SHP77 treated with DMSO at 0.1 percent for 48 hours (cell line): ENCODE measurements at places on chromosomes 5 and 9.
A peak's percentile ranks its signal among the peaks of the same experiment; 100 is the strongest.

DNA sequence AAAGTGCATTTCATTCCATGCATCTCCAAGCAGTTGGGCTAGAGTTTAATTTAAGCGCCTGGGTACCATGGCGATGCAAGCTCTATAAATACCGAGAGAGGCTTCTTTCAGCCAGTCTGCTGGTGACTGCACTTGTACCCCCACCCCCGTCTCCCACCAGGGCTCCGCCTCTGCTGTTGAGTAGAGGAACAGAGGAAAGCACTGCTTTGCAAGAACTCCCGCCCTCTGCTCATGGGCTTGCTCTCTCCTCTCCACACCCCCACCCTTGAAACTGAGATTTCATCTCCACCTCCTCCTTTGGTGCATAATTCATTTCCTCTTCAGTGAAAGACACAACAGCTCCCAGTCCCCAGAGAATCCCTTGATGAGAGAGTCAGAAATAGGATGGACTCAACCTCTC lies 5.1 kb upstream of the WWC1 start:
- no peak for DNase-seq

GRCh38 chr5:92041206-92041605 lies 658.1 kb upstream of the ARRDC3 start:
- no peak for DNase-seq

- no peak for DNase-seq
Observed at GRCh38 chr9:111937781-111938426, 41.3 kb downstream of the UGCG start.

GRCh38 chr5:9182899-9183695 lies 362.8 kb downstream of the SEMA5A start:
- peak; percentile 10 for DNase-seq

- no peak for DNase-seq
Observed at GRCh38 chr9:131759017-131759647, 19.3 kb upstream of the RAPGEF1 start.

- DNase-seq, result no peak
Observed at GRCh38 chr5:126987271-126987899, 43.0 kb downstream of the MARCHF3 start.

- DNase-seq, result no peak
Observed at GRCh38 chr9:92963831-92964606, 16.7 kb downstream of the FGD3 start.

DNA sequence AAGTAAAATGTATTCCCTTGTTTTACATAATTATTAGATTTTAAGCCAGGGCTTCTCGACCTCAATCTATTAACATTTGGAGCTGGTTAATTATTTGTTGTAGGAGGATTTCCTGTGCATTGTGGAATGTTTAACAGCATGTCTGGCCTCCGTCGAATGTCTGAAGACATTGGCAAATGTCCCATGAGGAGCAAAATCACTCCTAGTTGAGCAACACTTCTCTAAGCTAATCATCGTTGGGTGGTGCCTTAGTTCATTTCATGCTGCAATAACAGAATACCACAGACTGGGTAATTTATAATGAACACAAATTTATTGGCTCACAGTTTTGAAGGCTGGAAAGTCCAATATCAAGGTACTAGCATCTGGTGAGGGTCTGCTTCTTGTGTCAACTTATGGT lies 13.4 kb upstream of the VPS13A start:
- DNase-seq, result no peak

- DNase-seq, result no peak
Observed at GRCh38 chr5:43171451-43171850, 20.6 kb upstream of the NIM1K start.

DNA sequence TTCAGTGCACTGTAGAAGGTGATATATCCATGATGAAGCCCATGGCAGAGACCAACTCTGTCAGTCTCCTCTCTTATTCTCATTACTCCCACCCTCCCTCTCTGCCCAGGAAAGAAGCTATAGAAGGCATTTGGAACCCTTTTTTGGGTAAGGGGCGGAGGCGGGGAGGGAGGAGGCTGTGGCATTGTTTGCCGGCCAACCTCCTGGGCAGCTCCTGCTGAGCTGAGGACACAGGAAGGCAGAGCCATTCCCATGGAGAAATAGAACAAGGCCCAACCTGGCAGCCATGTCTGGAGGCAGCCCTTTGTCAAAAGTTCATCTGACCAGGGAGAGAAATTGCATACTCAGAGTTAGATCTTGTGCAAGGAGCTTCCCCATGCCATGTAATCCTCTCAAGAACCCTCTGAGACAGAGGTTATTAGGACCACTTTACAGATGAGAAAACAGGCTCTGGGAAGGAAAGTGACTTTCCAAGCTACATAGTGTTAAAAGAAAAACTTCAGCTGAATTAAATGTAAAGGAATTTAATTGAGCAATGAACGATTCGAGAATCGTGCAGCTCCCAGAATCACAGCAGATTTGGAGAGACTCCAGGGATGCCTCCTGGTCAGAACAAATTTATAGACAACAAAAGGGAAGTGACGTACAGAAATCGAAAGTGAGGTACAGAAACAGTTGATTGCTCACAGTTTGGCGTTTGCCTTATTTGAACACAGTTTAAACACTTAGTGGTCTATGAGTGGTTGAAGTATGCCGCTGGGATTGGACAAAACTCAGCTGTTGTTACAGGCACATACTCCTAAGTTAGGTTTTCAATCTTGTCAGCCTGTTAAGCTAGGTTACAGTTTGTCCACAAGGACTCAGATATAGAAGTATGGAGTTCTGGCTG lies 158.6 kb downstream of the MELK start:
- DNase-seq, result no peak

GRCh38 chr5:107772418-107773310 lies 101.9 kb upstream of the EFNA5 start:
- DNase-seq, result peak; percentile 7

DNA sequence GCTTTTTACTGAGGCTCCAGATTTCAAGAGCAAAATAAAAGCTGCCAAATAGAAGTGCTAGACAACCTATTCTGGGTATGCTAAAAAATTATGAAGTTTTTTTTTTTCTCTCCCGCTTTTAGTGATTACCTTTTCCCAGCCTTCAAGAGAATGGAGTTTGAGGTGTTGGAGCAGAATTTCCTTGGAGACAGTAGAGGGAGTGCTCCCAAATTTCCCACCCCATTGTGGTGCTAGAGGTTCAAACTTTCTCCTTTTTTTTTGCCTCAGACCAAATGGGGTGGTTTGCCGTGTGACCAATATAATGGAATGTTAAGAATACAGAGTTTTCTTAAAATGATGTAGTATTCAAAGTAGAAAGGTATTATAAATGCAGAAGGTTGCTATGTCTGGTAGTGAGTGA lies 244.2 kb upstream of the RIOK2 start:
- no peak for DNase-seq

- no peak for DNase-seq
Observed at GRCh38 chr9:110130791-110131416, 77.1 kb downstream of the C9orf152 start.

GRCh38 chr5:75620184-75620959 lies 9.1 kb downstream of the ANKDD1B start:
- DNase-seq, result no peak

GRCh38 chr5:59421986-59422941 lies 471.3 kb downstream of the PDE4D start:
- DNase-seq, result no peak

- DNase-seq, result no peak
Observed at GRCh38 chr5:151134228-151134627, 23.4 kb downstream of the ANXA6 start.

DNA sequence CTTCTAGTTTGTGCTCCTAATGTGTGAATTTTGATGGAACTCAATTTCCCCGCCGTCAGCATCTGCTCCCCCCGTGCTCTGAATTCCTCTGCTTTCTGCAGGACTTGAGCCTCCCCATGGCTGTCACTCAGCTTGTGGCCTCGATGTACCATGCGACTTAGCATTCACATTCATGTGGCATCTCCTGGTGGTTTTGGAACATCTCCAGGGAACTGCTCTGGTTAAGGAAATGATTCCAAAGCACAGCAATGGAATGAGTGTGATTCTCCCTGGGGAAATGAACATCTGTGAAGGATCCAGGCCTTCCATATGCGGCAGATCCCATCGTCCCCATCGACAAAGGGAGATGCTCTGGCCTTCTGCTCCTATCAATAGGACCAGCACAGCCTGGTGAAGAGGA lies 119.0 kb downstream of the ENTREP1 start:
- DNase-seq, result no peak

DNA sequence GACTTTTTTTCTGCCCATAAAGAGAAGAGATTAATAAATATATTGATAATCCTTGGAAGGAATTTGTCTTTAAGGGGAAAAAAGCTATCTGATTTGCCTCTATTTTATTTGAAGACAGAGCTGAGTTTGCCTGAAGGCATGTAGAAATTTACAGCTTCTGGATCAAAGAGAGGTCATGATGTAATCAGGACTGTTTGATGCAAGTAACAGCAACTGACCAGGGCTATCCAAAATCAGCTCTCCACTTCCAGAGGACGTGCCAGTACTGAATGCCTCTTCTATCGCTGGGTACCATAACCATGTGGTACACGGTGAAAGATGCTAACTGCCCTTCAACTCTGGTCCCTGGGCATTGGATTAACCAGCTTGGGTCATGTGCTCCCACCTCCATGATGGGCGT lies 90.6 kb downstream of the ZFAND5 start:
- no peak for DNase-seq

DNA sequence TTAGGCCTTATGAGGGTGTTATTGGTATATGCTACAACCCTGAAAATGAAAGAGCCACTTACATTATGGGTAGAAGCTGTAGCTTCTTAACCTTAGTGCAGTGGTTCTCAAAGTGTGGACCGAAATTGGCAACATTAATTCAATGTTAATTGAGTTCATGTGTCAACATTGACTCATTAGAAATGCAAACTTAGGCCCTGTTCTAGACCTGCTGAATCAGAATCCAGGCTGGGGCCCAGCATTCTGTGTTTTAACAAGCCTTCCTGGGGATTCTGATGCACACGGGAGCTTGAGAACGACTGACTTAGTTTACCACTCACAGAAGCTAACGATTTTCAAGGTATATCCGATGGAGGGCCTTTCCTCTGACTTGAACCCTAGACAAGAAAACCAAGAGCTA lies 7.3 kb downstream of the VLDLR start:
- DNase-seq, result no peak

DNA sequence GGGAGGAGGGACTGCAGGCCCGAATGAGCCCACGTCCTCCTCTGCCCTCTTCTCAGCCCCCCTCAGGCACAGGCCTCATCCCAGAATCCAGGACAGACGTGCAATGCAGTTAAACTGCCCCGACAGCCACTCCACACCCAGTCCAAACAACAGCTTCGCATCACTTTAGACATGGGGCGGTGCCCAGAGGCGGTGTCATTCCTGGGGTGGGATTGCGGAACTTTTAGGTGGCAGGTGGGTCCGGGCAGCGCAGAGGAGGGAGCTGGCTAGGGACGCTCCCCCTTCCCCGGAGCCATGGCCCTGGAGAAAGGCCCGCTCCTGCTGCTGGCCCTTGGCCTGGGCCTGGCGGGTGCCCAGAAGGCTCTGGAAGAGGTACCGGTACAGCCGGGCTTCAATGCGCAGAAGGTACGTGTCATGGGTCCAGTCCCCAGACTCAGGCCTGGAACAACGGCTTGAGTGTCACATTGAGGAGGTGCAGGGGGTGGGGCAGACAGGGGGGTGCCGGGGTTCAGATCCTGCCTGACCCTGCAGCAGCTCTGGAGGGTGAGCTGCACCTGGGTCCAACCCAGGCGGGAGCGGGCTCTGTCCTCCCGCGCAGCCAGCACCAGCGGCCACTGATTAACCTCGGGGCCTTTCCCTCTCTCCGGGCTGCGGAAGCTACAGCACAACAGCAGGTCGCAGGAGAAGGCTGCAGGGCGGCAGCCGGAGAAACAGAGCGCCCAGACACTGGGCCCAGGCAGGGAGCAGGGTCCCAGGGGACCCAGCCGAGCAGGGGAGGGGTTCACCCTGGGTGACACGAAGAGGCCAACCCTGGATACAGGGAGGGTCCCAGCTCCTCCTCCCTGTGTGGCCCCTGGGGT lies 25.2 kb downstream of the GLT6D1 start:
- DNase-seq, result no peak

GRCh38 chr5:135439231-135440205 lies 7.6 kb downstream of the DCANP1 start:
- no peak for DNase-seq

DNA sequence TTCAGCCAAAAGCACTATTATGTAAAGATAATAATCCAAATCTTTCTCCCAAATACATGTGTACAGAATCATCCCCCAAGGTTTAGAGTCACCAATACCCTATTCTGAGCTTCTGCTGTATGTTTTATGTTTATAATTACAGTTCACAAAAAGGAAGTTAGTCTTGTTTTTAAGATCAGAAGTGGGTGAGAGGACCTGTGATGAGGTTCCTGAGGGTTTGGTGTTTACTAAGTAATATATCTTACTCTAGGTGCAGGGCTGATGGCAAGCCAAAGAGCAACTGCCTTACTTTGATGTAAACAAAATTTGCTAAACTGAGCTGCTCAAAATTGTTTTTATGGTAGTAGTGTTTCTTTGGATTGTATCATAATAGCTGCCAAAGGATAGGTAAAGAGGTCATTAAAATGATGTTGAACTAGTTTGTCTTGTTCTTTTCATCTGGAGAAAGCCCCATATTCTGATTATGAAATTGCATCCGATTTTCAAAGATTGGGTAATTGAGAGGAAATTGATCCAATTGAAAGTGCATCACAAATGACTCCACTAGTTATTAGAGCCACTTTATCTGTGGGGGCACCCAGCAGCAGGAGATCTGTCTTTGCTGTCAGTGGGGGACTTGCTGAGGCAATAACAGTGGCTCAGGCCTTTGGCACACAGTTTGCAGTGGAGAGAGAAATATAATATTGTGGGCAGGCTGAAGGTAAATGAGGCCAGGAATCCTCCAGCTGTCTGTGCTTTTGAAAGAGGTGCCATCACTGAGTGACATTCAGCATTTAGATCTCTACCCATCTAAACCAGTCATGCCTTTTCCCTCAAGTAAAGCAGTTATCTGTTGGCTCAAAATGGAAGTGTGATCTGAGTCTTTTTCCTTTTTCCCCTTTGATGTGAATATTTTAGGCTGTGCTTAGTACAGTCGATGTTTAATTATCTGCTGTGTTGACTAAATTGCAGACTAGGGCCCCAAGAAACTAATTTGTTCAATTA lies 14.1 kb downstream of the TRIM32 start:
- no peak for DNase-seq

- DNase-seq, result no peak
Observed at GRCh38 chr5:176818391-176819098, 8.2 kb downstream of the UNC5A start.

DNA sequence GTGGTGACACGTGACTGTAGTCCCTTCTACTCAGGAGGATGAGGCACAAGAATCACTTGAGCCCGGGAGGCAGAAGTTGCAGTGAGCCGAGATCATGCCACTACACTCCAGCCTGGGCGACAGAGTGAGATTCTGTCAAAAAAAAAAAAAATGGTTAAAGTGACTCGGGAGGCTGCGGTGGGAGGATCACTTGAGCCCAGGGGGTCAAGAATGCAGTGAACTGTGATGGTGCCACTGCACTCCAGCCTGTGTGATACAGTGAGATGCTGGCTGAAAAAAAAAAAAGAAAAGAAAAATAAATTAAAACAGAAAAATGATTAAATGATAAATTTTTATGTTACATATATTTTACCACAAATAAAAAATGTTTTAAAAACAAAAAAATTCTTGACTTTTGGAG lies 51.9 kb downstream of the KLF4 start:
- DNase-seq, result no peak
